Sigmoid colon (tissue), 7 donors: ENCODE measurements at places on chromosomes 5 and 9. TPM values are rescaled to one million over a fixed set of nuclear protein-coding genes. Genes with fewer than 3 reads are reported as not detected.

GABRA1 gene
- total RNA-seq: not detected

PCDHGB3 gene
- total RNA-seq: 6.1 TPM

BTNL8 gene
- total RNA-seq: 0.27 TPM

IL33 gene
- 38.3 TPM for total RNA-seq

AFAP1L1 gene
- 5.6 TPM for total RNA-seq

DNAJB5 gene
- 57.8 TPM for total RNA-seq

ASS1 gene
- 76.0 TPM for total RNA-seq

BTNL3 gene
- total RNA-seq: 0.36 TPM

MRPL50 gene
- total RNA-seq: 11.1 TPM

MAST4 gene
- 30.7 TPM for total RNA-seq

GABBR2 gene
- total RNA-seq: not detected

ZNG1F gene
- total RNA-seq: 16.6 TPM

DNA sequence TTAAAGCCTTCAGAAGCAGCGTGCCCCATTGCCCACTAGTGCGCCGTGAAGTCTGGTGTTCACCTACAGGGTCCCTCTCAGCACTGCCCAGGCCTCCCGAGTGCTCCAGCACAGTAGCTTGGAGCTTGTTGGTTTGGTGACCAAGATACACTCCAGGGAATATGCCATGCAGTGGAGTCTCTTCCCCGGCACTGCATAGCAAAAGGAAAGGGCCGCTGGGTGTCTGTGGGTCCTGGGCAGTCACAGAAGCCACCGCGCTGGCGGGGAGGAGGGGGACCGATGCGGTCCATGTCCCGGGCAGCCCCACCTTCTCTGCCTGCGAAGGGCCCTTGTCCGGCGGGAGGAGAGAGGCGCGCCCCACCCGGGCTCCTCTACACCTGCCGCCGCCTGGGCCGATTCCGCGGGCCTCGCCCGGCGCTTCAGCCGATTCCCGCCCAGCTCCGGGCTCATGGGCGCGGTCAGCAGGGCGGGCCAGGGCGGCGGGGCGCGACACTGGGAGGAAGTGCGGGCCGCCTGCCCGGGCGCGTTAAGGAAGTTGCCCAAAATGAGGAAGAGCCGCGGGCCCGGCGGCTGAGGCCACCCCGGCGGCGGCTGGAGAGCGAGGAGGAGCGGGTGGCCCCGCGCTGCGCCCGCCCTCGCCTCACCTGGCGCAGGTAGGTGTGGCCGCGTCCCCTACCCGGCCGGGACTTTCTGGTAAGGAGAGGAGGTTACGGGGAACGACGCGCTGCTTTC is at the start of gene SYK:
Gene SYK (plus strand): TSS at position 579 of the 732 bp plus-strand sequence. CDS start 42,080 bp downstream, outside the sequence.
- H3K27me3 ChIP-seq: peaks cover 31% of the 10 kb centered on the region
- DNase-seq: peak; percentile 67
- no peaks in the 10 kb centered on the region for H3K36me3 ChIP-seq
- peak within 1 kb of the TSS; percentile 65 for H3K27ac ChIP-seq

GRCh38 chr9:127884427-127884911 is 7.0 kb upstream of the AK1 start:
- H3K4me3 ChIP-seq: no peak overlapping the region
- H3K36me3 ChIP-seq: peaks cover 22% of the 10 kb centered on the region
- H3K4me1 ChIP-seq: no peaks in the 10 kb centered on the region
- H3K27me3 ChIP-seq: no peaks in the 10 kb centered on the region

GRCh38 chr5:150272531-150272930 is 17.0 kb downstream of the CAMK2A start:
- peaks cover 12% of the 10 kb centered on the region for H3K4me1 ChIP-seq
- no peak overlapping the region for H3K4me3 ChIP-seq
- H3K27ac ChIP-seq: no peak overlapping the region
- H3K27me3 ChIP-seq: no peaks in the 10 kb centered on the region
- no peak for DNase-seq
- no peaks in the 10 kb centered on the region for H3K36me3 ChIP-seq

- no peak overlapping the region for H3K4me3 ChIP-seq
- no peaks in the 10 kb centered on the region for H3K4me1 ChIP-seq
- no peak overlapping the region for H3K27ac ChIP-seq
- H3K27me3 ChIP-seq: no peaks in the 10 kb centered on the region
These were observed 112.8 kb upstream of the SHB start for GRCh38 chr9:38181866-38182265.

DNA sequence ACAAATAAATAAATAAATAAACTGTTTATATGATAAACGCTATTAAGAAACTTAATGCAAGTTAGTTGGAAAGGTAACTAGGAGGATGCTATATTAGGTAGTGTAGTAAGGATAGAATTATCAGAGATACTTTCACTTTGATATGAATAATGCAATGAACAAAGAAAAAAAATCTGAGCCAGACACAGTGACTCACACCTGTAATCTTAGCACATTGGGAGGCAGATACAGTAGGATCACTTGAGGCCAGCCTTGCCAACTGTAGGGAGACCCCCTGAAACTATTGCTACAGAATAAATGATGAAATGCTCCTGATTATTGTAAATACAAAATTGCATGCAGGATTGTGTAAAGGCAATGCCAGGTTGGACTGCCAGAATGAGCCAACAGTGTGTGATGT is 109.2 kb downstream of the ANXA2R start:
- H3K27ac ChIP-seq: no peak overlapping the region
- no peaks in the 10 kb centered on the region for H3K36me3 ChIP-seq
- H3K4me1 ChIP-seq: no peaks in the 10 kb centered on the region
- DNase-seq: no peak

DNA sequence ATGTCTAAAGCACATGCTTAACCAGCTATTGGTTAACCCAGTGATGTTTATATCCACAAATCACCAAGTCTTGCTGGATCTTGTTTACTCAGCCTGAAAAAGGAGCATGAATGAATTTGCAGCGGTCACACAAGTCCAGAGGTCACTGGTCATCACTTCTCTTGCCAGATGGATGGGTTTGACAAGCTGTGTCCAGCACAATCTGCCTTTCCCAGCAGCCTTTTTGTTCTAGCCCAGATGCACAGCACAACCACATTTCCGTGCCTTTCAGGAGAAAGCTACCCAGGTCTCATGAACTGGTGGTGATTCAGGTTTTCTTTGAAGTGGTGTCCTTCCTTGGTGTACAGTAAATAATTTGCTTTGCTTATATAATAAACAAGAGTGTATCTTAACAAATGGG is 32.1 kb downstream of the TMEM252 start:
- peaks cover 4% of the 10 kb centered on the region for H3K36me3 ChIP-seq
- H3K27me3 ChIP-seq: no peaks in the 10 kb centered on the region
- peak overlapping the region; percentile 88 for H3K27ac ChIP-seq

GRCh38 chr9:108347463-108348188 is 508.2 kb downstream of the ACTL7B start:
- no peak overlapping the region for H3K4me3 ChIP-seq
- H3K27me3 ChIP-seq: no peaks in the 10 kb centered on the region
- H3K36me3 ChIP-seq: no peaks in the 10 kb centered on the region
- H3K4me1 ChIP-seq: no peaks in the 10 kb centered on the region
- no peak for DNase-seq

DNA sequence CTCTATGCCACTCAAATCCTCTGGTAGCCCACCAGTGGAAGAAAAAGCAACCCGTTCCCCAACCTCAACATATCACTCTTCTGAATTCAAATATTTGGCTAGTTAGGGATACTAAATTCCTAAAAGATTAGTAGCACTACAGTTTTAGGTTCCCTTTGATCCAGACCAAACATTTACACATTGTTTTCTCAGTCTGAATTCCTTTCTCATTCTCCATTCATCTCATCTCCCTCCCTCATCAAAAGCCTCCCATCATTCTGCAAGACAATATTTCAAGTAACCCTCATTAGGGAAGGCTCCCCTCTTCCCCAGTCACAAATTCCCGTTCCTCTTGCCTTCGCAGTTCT is 26.3 kb downstream of the ADAM19 start:
- no peak overlapping the region for H3K4me3 ChIP-seq
- no peaks in the 10 kb centered on the region for H3K36me3 ChIP-seq
- peaks cover 81% of the 10 kb centered on the region for H3K4me1 ChIP-seq
- no peaks in the 10 kb centered on the region for H3K27me3 ChIP-seq
- peak overlapping the region; percentile 79 for H3K27ac ChIP-seq
- no peak for DNase-seq

DNA sequence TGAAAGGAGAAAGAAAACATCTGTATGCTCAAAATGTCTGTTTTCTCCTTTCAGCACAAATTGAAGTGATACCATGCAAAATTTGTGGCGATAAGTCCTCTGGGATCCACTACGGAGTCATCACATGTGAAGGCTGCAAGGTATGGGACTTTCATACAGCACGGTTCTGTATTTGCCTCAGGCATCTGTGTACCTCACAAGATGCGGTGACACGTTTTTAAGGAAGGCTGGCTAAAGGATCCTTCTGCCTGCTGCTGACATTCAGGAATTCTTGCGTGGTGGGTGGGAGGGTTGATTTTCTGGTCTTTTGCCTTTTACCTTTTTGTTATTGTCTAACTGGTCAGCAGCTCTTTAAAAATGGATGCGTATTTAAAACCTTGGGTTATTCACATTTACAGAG is 133.1 kb downstream of the RORB start:
- no peaks in the 10 kb centered on the region for H3K36me3 ChIP-seq
- DNase-seq: no peak
- H3K4me1 ChIP-seq: no peaks in the 10 kb centered on the region
- H3K27ac ChIP-seq: no peak overlapping the region

- no peak overlapping the region for H3K4me3 ChIP-seq
- DNase-seq: no peak
- H3K27me3 ChIP-seq: no peaks in the 10 kb centered on the region
- no peaks in the 10 kb centered on the region for H3K36me3 ChIP-seq
- no peak overlapping the region for H3K27ac ChIP-seq
These were observed 206.1 kb downstream of the YTHDC2 start for GRCh38 chr5:113719549-113719948.

DNA sequence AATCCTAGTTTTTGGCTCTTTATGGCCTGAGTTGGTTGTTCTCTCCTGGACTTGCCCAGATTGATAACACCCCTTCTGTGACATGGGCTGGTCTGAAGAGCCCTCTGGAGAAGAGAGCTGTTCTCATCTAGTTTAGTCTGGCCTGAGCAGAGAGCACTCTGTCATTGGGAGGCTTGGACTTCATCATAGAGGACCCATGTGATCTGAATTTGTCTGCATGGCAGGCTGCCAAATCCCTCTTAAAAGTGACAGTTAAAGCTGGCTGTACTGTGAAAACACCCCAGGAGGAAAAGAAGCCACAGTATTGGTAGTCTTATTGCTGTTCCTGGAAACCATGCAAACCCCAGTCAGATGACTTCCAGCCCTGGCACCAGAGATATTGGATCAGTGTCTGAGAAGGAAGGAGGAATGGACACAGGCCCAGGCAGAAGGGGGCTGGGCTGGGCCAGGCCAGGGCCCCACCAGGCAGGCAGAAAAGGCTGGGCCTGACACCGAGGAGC is 3.7 kb upstream of the WDR31 start:
- H3K27ac ChIP-seq: peak overlapping the region; percentile 88
- peak; percentile 98 for DNase-seq
- H3K4me1 ChIP-seq: peaks cover 26% of the 10 kb centered on the region

DNA sequence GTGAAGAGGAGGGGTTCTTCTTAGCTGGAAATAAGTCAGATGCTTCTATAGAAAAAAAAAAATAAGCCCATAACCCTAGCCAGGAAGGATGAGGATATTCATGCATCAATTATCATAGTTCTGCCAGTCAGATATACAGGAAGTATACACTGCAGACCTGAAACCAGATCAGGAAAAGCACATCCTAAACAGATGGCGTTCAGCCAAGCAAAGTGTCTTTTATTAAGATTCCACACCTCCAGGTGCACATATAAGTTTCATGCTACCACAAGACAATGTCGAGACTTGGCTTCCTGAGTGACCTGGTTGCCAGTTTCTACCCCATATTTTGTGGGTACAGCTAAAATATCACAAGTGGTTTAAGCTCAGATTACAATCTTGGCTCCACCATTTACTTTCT is 108.3 kb downstream of the CETN3 start:
- no peaks in the 10 kb centered on the region for H3K27me3 ChIP-seq
- H3K27ac ChIP-seq: no peak overlapping the region
- no peak overlapping the region for H3K4me3 ChIP-seq
- DNase-seq: no peak

- no peaks in the 10 kb centered on the region for H3K27me3 ChIP-seq
- H3K27ac ChIP-seq: no peak overlapping the region
- H3K4me1 ChIP-seq: peaks cover 27% of the 10 kb centered on the region
- no peaks in the 10 kb centered on the region for H3K36me3 ChIP-seq
These were observed 55.3 kb upstream of the ANGPTL2 start for GRCh38 chr9:127177665-127178265.

DNA sequence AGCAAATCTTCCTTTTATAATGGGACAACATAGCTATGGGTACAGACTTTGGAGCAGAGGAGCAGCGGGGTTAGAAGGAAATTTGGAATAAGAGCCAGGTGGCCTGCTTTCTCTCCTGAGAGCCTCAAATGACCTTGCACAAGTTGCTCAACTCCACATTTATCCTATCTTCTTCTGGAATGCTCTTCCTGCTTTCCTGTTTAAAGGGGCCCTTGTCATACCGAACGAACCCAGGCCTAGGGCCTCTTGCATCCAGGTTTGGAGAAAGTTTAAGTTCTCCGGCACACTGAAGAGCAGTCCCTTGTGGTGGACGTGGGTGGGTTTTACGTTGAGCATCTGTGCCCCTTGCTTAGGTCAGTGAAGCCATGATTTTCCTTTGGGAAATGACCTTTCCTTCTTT is 197.9 kb upstream of the NR3C1 start:
- H3K4me3 ChIP-seq: no peak overlapping the region
- DNase-seq: no peak

DNA sequence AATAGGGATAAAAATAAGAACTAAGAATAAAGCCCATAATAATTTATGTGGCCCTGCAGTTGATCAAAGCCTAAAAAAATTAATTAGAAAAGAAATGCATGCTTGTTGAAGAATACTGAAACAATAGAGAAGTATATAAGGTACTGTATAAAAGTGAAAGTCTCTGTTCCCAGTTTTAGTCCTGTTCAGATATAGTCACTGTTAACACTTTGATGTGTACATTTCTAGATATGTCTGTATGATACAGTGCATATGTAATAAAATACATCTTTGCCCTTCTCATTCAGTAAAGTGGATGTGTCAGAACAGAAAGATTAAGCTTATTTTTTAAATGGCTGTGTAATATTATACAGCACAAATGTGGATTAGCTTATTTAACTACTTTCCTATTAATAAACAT is 4.1 kb downstream of the C9orf85 start:
- no peak overlapping the region for H3K27ac ChIP-seq
- DNase-seq: no peak
- H3K27me3 ChIP-seq: no peaks in the 10 kb centered on the region
- H3K4me1 ChIP-seq: peaks cover 15% of the 10 kb centered on the region
- no peaks in the 10 kb centered on the region for H3K36me3 ChIP-seq
